Esophagus muscularis mucosa (tissue), 4 donors: ENCODE measurements at places on chromosomes 5 and 9. TPM values are rescaled to one million over a fixed set of nuclear protein-coding genes. Genes with fewer than 3 reads are reported as not detected.
A peak's percentile ranks its signal among the peaks of the same experiment; 100 is the strongest.

DNA sequence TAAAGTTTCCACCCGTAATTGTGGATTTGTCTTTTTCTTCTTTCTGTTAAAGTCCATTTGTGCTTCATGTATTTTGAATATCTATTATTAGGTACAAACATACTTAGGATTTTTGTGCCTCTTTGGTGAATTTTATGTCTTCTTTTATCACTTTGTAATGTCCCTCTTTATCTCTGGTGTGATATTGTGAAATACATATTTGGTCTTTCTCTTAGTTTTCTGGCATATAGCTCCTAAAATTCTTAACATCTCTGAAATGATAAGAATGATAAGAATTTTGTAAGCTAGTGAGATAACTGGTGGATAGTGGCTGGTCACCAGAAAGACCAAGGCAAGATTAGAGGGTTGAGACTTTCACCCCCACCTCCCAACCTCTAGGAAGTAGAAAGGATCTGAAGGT is 111.1 kb downstream of the KCTD16 start:
- DNase-seq: no peak

DNA sequence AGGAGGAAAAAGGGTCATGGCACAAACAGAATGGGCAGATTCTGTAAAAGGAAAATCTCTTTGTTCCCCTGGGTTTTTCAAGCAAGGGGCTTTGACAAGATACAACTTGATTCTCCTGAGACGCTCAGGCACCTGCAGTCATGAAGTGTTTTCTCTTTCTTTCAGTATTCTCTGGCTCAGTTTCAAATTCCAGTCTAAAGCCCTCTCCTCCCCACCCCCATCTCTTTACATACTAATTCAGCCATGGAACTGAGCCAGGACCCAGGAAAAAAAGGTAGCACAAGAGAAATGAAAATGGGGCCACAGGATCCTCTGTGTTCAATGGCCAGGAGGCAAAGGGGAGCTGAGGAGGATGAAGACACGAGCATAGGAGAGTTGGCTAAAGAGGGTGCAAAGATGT is 408.4 kb downstream of the SPOCK1 start:
- no peak for DNase-seq

DNA sequence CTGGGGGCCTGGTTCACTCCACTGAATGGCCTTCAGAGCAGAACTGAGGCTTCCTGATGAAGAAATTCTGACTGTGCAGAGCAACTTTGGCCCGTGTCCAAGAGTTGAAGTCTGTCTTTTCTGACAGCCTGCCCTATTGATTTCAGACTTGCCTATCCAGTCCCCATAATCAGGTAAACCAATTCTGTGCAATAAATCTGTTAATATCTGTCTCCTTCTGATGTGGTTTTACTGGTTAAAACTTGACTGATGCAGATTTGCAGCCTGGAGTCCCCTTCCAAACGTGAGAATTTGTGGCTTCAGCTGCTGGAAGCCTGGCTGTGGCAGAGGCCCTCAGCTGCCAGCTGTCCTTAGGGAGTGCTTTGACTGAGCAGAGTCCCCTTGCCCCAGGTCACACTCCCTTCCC is 283.9 kb upstream of the ANKRD55 start:
- no peak for DNase-seq

- DNase-seq: no peak
Observed at GRCh38 chr9:105055917-105056316, 128.0 kb upstream of the ABCA1 start.

GRCh38 chr5:147983742-147984141 is 77.4 kb upstream of the C5orf46 start:
- DNase-seq: no peak

DNA sequence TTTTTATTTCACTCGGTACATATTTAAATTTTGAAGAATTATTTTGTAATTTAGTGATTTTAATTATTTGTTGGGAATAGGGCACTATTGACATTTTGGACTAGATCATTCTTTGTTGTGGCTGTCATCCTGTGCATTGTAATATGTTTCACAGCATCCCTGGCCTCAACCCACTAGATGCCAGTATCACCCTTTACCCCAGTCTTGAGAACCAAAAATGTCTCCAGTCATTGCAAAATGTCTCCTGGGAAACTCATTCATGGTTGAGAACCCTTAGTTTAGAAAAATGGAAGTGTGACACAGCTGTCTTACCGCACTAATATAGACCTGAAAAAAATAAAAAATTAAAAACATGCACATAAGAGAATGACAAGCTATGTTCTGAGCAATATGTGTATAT is 88.4 kb upstream of the CCDC152 start:
- no peak for DNase-seq

- DNase-seq: no peak
Observed at GRCh38 chr9:86723346-86723745, 224.0 kb downstream of the GAS1 start.

- no peak for DNase-seq
Observed at GRCh38 chr5:160229190-160229742, at the start of gene FABP6. FABP6 (plus strand) TSS chr5:160229506; CDS start chr5:160229558, 52 bp downstream.

DNA sequence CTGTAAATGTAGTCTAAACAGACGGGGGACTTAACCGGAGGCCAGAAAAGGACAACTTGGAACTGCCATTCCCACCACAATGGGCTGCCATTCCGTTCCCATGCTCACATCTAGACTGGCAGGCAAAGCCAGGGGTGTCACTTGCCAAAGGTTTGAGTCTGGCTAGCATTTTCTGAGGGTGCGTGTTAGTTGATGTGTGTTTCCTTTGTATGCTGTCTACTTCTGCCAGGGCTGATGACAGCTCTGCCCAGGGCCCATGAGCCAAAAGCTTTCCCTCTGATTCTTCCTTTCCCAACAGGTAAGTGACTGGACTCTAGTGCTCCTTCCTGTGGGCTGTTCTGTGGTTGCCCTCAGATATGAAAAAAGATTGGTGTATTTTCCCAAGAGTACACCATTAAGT is 68.0 kb downstream of the ZNF608 start:
- no peak for DNase-seq

GRCh38 chr5:6718161-6718681 is 5.0 kb downstream of the TENT4A start:
- peak; percentile 87 for DNase-seq

- no peak for DNase-seq
Observed at GRCh38 chr5:81482595-81482994, 88.7 kb upstream of the ACOT12 start.

DNA sequence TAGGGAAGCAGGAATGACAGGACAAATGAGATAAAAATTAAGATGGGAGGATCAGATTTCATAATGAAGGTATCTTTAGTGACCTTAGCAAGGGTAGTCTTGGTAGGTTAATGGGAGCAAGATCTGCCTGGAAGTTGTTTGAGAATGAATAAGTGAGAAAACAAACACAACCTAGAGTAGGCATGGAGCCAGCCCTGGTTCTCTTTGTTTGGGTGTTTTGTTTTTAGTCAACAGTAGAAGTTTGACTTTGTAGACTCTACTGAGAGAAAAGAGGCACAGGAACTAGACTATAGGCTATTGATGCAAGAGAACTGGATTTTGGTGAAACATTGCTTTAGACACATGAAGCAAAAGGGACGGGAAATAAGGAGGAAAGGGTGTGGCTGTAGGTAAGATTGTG is 40.3 kb downstream of the KCNN2 start:
- no peak for DNase-seq

DNA sequence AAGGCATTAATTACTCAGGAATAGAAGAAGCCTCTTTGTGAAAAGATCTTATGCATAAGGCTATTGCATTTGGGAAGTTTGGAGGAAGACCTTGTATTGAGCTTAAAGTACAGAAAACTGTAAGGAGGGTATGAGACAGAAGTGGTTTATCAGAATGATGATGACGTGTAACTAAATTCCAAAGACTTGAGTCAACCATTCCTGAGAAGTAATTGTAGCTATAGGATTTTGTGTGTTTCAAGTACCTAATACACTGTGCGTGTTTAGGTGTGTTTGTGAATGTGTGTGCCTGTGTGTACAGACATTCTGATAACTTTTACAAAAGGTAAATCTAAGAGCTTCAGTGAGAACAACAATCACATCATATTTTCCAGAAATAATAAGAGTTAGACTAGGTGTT is 46.5 kb upstream of the IRX2 start:
- DNase-seq: no peak

GRCh38 chr9:127562279-127562796 is 49.7 kb upstream of the STXBP1 start:
- DNase-seq: no peak

DNA sequence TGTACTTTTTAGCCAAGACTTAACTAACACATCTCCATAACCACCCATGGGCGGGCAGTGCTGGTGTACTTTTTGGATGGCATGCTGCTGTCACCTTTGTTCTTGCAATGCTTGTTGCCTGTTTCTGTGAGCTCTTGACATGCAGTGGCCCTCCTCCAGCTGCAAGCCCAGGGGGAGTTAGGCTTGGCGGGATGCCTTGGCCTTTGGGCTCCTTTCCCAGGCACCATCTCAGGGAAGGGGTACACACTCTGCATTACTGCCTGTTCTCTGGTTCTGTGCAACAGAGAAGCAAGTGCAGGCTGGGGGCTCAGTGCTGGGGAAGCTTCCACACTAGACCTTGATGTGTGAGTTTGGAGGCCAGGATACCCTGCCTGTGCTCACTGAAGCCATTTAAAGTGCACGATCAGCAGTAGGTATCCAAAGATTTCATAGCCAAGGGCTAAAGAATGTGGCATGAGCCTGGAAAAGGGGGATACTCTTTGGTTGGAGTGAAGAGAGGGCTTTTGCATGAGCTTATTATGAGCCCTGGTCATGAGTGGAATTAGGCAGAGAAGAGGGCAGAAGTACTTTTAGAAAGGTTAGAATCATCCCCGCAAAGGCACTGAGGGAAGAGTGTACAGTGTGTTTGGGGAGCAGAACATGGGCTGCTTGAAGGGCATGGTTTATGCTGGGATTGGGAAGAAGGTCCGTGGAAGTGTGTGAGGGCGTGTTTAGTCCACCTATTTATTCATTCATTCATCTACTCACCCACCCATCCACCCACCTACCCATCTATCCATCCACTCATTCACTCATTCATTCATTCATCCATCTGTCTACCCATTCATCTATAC is 22.5 kb downstream of the PSAT1 start:
- no peak for DNase-seq

GRCh38 chr9:133233681-133234432 is 24.8 kb upstream of the OBP2B start:
- no peak for DNase-seq

GRCh38 chr9:75417471-75417870 is 329.2 kb downstream of the OSTF1 start:
- DNase-seq: no peak

GRCh38 chr5:40797273-40798011 is 732 bp downstream of the PRKAA1 start:
- DNase-seq: peak; percentile 94

DNA sequence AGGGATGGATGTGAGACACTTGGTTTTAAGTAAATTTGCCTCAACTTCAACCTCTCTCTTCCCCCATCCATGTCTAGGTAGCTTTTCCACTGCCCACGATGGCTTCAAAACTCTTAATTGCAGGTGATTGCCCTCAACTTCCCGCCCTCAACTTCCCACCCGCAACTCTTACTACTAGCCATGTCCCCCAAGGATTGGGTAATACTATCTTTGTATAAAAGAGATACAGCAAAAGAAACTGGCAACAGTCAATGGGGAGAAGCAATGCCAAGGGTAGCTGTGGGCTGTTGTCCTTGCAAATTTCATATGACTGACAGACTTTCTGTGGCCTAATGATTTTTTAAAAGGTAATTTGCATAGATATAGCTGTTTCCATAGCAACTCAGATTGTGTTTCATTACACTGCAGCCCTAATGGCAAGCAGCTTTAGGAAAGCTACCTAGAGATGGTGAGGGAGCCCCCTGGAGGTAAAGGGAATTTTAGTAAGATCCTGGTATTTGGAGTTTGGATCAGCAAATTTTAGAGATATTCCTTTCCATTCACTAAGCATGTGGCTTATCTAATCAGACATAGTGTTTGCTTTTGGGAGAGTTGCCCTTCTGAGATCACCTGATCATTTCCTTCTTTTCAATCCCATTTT is 421.5 kb upstream of the DAP start:
- DNase-seq: no peak

DNA sequence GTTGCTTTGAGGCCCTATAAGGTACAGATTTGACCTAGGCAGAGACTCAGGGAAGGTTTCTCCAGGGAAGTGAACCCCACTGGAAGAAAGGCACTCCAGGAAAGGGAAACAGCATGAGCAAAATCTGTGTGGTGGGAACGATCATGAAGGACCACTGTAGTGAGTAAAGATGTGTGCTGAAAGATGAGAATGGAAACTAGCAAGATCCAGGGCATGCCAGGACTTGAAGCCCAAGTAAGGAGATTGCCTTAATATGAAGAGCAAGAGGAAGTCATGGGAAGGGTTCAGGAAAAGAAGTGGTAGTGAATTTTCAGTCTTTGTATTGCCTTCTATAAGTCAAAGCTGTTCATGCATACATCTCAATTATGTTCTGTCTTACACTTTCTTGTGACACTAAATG is 55.2 kb upstream of the SLIT3 start:
- no peak for DNase-seq

DNA sequence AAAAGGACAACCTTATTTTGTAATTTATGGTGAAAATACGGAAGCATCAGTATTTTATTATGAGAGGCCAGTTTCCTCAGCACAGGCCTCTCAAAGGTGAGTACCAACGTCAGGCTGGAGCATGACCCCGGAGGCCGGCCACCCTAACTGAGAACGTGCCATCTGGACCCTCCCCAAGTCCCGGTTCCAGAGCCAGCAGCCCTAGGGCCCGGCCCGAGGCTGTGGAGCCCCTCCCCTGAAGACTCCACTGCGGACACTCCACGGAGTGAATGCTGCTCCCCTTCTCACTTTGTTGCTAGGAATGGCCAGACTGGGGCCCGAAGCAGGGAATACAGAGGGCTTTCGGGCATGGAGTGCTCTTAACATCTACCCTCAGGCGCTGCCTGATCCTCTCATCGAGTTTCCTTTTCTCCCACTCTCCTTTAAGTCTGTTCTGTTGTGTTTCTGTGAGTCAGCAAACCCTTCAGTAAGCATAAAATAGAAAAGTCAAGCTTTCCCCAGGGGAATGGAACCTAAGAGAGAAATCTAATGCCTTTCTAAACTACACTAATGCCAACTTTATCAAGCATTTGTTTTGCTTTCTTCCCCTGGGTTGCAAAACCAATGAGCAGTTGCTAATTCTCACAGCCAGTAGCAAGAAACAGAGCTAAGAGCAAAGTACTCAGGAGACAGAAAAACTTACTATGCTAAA is 4.5 kb downstream of the BRD9 start:
- DNase-seq: no peak

DNA sequence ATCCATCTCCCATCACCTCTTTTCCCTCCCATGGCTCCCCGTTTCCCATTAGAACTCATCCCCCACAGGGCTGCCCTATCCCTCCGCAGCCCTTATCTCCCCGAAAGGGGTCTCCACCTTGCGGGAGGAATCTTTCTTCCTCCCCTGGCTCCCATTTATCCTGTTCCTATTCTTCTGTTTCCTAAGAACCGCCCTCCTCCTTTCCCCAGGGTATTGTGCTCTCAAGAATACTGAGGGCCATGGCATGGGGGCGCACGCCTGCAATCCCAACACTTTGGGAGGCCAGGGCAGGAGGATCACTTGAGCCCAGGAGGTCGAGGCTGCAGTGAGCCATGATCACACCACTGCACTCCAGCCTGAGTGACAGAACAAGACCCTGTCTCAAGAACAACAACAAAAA is 665 bp downstream of the CD72 start:
- no peak for DNase-seq

KIF4B gene
- under 0.01 TPM for total RNA-seq

MARCOL gene
- not detected for total RNA-seq

EDIL3 gene
- 17.9 TPM for total RNA-seq

COL23A1 gene
- 1.8 TPM for total RNA-seq

RGP1 gene
- 31.5 TPM for total RNA-seq

STK32A gene
- 1.2 TPM for total RNA-seq

ANAPC2 gene
- total RNA-seq: 28.7 TPM

SSNA1 gene
- 58.2 TPM for total RNA-seq

LRRC19 gene
- total RNA-seq: not detected

EGFLAM gene
- 6.6 TPM for total RNA-seq

LCN15 gene
- not detected for total RNA-seq

DIPK1B gene
- 16.9 TPM for total RNA-seq
